H54 (cell line): ENCODE measurements at places on chromosomes 11 and 22.

DNA sequence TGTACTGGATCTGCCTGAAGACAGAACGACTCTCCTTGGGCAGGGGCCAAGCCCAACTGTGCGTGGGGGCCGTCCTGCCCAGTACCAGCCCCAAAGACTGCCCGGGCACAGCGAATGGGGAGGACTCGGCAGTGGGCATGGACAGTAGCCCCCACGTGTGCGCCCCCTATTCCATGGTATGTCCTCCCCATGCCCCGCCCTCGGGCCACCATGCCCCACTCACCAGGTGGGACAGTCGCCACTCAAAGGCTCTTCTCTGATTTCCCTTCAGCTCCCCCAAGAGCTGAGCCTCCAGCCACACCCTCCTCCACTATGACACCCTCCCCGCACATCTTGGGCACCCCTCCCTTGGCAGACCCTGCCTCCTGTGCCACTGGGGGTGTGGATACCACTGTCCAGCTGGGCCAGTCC lies 43.5 kb downstream of the GNB1L start:
- DNase-seq = no peak

- DNase-seq = no peak
Observed at GRCh38 chr11:46044601-46045000, 76.7 kb downstream of the PHF21A start.

DNA sequence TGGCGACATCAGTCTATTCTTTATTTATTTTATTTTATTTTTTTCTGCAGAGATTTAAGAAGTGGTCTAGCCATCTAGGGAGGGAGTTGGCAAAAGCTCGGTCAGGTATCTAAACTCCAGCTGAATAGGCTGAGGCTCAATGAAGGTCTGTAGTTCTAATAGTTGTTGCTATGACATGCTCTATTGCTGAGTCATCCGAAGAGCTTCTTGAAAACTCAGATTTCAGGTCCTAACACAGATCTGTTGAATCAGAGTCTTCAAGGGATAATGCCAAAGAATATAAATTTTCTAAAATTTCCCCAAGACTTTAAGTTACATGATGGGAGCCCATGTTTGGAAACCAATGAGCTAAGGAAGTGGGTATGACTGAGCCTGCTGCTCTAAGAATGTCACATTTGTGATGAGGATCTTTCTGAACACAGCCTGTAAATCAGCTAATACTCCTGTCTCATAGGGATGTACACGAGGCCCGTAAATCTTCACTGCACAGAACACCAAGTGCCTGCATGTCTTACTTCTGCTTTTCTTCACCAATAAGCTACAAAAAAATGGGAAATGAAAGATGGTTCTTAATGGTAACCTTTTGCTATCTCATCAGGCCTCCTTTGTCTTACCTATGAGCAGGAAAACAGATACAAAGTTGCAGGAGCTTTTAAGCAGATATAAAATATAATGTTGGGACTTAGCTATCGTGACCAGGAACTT lies 901.4 kb upstream of the API5 start:
- DNase-seq = no peak

DNA sequence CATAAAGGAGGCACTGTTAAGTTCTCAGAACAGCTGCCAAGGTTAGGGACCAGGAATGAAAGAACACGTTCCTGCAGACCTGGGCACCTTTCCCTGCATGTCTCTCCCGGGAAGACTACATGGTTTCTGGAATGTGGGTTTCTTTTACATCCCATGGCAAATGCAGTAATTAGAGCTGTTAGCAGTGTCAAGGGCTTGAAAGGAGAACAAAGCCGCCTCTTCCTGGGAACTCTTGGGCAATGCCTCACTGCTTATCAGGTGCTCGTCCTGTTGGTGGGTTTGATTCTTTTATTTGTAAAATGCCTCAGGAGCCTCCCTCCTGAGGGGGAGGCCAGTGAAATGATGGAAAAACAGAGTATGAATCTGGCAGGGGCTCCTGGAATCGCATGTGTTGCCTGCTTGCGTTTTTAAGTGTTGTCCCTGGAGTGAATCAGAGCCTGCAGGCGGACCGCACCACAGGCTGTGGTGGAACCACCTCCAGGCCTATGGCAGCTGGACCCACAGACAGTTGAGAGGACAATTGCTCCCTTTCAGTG lies 723 bp upstream of the C22orf31 start:
- no peak for DNase-seq

GRCh38 chr22:35478633-35479107 lies 62.0 kb upstream of the RASD2 start:
- DNase-seq = no peak

- no peak for DNase-seq
Observed at GRCh38 chr11:72599325-72600117, 74.7 kb downstream of the PDE2A start.

DNA sequence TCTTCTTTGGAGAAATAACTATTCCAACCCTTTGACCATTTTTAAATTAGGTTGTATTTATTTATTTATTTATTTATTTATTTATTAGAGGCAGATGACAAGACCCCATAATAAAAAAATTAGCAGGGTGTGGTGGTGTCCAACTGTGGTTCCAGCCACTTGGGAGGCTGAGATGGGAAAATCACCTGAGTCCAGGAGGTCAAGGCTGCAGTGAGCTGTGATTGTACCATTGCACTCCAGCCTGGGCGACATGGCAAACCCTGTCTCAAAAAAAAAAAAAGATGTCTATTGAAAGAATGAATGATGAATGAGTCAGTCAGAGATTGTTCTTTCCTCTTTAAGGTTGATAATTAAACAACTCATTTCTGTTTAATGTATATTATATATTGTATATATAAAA lies 129.6 kb downstream of the WNT11 start:
- no peak for DNase-seq

- DNase-seq = no peak
Observed at GRCh38 chr11:114298710-114299109, 2.5 kb downstream of the NNMT start.
